ENCODE measurements at places on chromosomes 1 and 21.

DNA sequence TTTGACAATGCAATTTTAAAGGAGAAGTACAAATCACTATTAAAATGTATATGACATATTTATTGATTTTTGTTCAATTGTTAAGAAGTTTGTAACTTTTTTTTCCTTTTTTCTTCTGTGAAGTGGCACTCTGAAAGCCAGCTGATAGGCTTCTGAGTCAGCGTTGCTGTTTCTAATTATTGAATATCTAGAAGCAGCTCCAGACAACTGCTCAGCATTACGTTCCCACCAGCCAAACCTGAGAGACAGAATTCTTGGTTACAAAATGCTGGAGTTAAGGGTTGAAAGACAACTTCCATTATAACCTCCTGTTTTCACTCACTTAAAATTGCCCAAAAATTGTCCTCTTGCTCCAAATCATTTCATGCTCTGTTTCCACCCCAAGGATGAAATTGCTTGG, 31.4 kb upstream of the LMX1A start:
- no peak for DNase-seq

- DNase-seq = no peak
Observed at GRCh38 chr1:168470901-168471431, 72.8 kb downstream of the XCL2 start.

GRCh38 chr1:190579552-190580193, 102.0 kb upstream of the BRINP3 start:
- no peak for DNase-seq

GRCh38 chr1:70008660-70009059, 196.7 kb downstream of the LRRC40 start:
- DNase-seq = no peak

GRCh38 chr1:82153272-82153629, 352.5 kb downstream of the ADGRL2 start:
- DNase-seq = no peak

DNA sequence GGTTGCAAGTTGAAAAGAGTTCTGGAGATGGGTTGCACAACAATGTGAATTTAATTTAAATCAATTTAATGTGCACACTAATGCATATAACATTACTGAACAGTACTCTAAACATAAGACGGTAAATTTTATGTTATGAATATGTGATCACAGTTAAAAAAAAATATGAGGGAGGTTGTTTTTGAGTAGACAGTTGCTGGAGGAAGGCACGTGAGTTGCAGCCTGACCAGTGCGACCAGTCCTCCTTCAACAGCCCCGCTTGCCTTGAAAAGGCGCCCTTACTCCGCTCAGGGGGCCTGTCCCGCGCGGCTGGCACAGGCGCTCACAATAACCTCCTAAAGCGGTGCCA, 322 bp upstream of the OLIG1 start:
- no peak for DNase-seq

GRCh38 chr1:28417441-28417922, 47.9 kb downstream of the PHACTR4 start:
- no peak for DNase-seq

- DNase-seq = no peak
Observed at GRCh38 chr1:151992303-151993083, 1.2 kb downstream of the S100A10 start.

DNA sequence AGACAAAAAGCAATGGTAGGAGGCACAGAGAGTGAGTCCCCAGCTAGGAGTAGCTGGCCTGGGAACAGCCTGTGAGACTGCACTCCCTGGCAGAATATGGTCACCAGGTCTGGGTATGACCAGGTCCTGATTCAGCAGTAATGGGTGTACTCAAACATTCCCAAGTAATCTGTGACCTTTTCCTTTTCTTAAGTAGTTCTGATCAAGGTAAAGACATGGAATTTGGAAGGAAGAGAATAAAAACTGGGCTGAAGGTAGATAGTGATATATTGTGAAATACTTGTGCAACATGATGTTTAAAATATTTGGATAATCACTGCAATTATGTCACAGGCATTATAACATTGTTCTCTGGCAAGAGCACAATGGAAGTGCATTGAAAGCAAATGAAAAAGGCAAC, 147.2 kb upstream of the DPYD start:
- DNase-seq = no peak
